ENCODE measurements at places on chromosomes 7 and 10.

DNA sequence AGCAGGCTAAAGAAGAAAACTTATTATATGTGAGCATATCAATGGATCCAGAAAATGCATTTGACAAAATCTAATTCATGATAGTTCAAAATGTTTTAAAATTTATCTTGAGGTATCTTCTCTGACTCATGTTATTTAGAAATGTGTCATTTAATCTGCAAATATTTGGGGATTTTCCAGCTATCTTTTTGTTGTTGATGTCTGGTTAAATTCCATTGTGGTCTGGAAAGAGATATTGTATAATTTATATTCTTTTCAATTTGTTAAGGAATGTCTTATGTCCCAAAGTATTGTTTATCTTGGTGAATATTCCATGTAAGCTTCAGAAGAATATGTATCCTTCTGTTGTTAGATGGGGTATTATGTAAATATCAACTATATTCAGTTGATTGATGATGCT lies 942.5 kb downstream of the KCNMA1 start:
- DNase-seq, result no peak

DNA sequence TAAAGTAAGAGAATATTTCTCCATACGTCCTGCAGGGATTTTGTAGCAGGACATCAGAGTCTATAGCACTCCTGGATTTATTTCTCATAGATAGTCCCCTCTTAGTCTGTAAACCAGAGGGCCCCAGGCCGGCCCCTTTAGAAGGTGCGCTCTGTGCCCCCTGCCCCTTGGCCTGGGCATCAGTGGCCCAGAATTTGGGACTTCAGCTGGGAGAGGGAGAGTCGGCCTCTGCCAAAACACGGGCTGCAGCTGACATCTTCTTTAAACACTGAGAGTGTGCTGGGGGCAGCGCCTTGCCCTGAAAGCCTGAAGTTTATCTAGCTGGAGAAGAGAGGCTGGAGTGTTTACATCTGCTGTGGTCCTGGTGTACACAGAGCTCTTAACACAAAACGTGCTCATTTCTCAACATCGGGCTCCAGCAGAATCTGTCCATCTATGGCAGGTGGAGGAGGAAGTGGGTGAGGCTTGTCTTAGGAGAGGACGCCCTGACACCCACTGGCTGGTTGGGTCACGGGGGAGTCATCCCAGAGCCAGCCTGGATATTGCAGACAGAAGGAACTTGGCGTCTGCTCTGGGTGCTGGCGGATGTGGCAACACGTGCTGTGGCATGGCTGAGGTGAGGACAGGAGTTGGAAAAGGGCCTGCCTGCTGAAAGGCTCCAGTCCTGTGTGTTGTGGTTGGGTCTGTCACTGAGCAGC lies 5.0 kb upstream of the TACR2 start:
- no peak for DNase-seq

GRCh38 chr10:67666416-67667034 lies 29.5 kb downstream of the CTNNA3 start:
- DNase-seq, result no peak

DNA sequence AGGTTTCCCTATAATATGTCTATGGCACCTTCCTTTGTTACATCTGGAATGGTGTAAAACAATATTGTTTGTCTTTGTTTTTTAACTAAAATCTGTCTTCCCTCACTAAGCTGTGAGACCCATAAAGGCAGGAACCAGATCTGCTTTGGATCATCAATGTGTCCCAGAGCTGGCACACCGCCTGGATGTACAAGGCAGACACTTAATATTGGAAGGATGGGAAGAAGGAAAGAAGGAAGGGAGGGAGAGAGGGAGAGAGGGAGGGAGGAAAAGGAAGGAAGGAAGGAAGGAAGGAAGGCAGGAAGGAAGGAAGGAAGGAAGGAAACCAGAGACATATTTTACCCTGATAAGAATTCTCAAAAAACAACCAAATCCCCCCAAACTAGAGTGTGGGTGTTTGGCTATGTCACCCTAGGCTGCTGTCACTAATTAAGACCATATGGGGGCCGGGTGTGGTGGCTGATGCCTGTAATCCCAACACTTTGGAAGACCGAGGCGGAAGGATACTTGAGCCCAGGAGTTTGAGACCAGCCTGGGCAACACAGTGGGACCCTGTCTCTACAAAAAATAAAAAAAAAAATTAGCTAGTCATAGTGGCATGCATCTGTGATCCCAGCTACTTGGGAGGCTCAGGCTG lies 59.6 kb downstream of the SH3PXD2A start:
- no peak for DNase-seq

DNA sequence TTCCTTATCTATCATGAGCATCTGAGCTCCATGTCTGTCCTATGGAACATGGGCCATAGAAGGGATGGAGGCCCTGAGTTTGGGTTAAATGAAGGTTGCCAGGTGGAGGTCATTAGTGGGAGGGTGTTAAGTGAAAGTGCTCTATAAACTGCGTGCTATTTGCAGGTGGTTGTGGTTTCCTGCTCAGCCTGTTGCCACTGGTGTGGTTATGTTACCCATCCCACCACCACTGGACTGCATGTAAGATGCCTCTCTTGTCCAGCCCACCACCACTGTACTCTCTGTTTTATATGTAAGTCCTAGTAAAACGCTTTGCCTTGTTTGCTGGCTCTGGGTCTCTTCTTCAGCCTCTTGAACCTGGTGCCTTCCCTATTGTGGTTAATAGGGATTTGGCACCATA lies 711.2 kb downstream of the SORCS3 start:
- no peak for DNase-seq

DNA sequence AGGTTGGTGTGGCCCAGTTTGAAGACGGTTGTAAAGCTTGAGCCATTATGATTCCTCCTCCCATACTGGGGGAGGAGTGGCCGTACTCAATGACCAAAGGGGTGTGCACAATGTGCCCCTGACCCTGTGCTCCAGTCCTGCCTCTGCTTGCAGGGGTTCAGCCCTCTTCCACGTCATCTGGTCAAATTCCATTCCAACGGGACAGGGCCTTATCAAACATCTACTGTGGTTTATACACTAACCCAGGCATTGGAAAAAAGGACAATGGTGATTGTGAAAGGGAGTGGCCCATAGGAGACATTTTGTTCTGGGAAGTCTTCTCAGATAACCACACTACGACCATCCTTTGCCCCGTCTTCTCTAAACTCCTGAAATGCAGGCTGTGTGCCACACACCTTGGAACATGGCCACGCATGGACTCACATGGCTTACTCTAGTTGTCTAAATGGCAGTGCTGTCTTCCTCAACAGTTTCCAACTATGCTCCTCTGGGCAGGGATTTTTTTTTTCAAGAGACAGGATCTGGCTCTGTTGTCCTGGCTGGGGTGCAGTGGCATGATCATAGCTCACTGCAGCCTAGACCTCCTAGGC lies 103.0 kb downstream of the JCAD start:
- no peak for DNase-seq

GRCh38 chr7:125643302-125643701 lies 713.7 kb upstream of the POT1 start:
- no peak for DNase-seq

GRCh38 chr10:75650648-75651047 lies 219.2 kb downstream of the LRMDA start:
- no peak for DNase-seq

- DNase-seq, result no peak
Observed at GRCh38 chr10:75619635-75620034, 188.2 kb downstream of the LRMDA start.

DNA sequence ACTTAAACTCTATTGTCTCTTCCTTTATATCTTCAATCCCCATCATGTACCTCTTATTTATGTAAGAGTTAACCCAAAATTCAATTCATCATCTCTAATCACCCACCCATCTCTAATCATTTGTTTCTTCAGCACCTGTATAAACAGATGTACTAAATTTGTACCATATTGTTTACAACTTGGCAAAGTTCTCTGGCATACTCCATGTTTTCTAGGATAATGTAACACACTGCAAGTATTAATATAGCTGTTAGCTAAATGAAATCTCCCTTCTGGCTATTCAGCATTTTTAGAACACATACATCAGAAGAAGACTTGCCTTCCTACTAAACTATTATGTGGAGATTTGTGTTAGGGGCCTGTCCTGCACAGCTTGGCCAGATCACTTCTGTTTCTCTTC lies 33.1 kb downstream of the MALSU1 start:
- DNase-seq, result no peak

GRCh38 chr10:62081341-62082270 lies 180.1 kb downstream of the ARID5B start:
- no peak for DNase-seq

DNA sequence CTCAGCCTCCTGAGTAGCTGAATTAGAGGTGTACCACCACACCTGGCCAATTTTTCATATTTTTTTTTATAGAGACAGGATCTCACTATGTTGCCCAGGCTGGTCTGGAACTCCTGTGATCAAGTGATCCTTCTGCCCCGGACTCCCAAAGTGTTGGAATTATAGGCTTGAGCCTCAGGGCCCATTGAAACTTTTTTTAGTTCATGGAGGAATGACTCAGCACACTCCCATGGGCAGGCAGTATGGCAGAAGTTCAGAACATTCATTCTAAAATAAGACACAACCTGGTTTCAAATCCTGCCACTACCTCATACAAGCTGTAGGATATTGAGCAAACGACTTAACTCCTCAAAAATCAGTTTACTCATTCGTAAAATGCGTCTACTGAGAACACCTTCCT lies 320.4 kb upstream of the SP8 start:
- no peak for DNase-seq

DNA sequence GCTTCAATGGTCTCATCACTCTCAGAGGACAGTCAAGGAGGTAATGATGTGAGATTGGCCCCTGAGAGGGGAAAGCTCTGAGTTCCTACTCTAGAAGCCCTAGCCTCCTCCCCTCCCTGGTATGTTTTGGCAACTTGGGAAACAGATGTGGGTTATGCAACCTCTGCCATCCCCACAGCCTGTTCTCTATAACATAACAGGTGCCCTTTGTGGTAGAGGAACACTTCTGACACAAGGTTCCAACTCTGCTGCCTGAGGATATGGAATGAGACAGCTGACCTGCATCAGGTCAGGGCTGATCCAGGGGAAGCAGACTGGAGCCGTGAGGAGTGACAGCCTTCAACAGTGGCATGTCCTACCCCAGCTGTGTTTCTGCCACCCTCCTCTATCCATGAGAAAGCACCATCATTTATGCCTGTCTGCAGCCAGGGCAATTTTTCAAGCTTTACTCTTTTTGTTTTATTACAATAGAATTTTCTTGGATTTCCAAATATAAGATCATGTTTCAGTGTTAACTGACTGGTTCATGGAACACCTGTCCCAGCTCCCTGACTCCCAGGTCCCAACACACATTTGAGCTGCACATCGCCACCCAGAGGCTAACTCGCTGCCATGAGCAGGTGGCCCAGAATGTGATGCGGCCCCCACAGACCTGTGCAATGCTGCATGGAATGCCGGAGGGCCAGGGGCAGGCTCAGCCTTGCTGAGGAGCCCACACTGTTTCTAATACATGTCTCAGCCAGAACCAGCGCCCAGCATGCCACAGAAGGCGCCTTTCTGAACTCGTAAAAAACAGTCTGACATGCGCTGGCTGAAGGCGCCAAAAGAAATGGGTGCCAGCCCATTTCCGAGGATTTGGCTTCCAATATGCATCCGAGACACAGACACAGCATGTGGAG lies 124.8 kb upstream of the CHST15 start:
- no peak for DNase-seq

GRCh38 chr10:133391249-133391635 lies 2.7 kb upstream of the MTG1 start:
- no peak for DNase-seq

DNA sequence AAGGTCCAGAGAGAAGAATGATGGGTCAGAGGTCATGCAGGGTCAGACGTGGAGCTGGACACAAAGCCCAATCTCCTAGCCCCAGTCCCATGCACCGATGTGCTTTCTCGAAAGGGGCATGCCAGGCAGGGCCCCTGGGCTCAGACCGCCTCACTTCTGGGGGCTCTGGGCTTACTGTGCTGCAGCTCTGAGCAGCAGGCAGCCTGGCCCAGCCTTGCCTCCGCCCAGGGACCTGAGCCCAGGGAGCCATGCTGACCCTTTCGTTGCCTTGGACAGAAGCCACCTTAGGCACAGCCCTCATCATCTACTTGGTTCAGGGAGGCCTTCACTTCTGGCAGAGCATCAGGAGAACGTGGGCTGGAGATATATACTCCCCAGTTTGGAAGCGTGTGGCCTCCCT lies 161.2 kb downstream of the GRK5 start:
- DNase-seq, result no peak

Data from BJ (cell line).